GM12864 (cell line): ENCODE measurements at places on chromosomes 11 and 22.

DNA sequence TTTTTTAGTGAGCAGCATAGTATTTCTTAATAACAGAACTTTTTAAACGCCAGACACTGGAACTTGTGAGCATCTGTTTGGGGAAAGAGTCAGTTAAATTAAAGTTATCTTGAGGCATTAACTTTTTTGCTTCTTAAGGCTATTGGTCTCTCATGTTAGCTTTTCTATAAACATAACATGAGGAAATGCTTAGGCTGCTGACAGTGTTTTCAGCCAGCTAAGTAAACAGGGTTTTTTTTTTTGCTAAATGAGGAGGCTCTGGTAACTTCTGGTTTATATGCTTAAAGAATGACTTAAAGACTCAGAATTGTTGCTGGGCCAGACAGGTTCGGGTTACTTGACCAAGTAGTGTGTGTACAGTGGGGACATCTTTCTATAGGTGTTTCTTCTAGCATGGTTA is 95.8 kb upstream of the ALKBH3 start:
- no peak for DNase-seq

DNA sequence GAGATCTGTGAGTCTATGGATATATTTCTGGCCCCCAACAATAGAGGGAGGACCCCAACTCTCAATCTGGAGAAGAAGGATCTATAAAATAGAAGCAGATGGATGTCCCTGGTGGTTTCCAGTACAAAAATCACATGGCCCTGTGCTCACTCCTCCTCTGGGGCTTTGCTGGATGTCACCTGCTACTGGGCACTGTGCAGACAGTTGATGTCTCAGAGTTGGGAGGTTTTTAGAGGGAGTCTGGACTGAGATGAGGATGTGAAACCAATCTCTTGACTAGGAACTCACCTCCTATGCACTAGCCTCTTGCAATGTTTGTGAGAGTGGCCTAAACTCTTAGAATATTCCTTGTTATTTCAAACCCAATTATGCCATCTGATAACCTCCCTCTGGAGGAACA is 107.2 kb downstream of the SCN3B start:
- peak; percentile 25 for DNase-seq

- DNase-seq, result no peak
These were observed 383.2 kb downstream of the LARGE1 start for GRCh38 chr22:33537059-33537458.

DNA sequence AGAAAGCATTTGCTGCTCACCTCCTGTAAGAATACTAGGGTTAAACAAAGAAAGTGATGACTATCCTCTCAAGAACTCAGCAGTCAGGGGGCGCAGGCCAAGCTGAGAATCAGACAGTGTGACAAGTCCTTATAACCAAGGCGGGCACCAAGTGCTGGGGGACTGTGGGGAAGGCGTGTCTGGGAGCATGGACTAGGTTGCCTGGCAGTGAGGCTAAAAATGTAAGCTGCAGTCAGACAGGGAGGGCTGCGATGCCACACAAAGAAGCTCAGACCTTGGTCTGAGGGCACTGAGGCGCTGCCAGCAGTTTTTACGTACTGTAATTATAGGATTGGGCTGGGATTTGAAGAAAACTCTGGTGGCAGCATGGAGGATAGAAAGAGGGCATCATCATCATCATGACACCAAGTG is 73.7 kb downstream of the FLI1 start:
- DNase-seq, result no peak

GRCh38 chr11:2389377-2390026 is 11.0 kb upstream of the TSSC4 start:
- no peak for DNase-seq

- DNase-seq, result no peak
These were observed 58.3 kb downstream of the CYTH4 start for GRCh38 chr22:37340331-37341262.

- DNase-seq, result no peak
These were observed 137.1 kb downstream of the NECTIN1 start for GRCh38 chr11:119591836-119592310.

GRCh38 chr11:445765-446588 is 4.1 kb upstream of the PTDSS2 start:
- DNase-seq, result no peak

GRCh38 chr11:106821826-106822225 is 196.4 kb downstream of the GUCY1A2 start:
- no peak for DNase-seq

- DNase-seq, result no peak
These were observed 288.3 kb downstream of the CADM1 start for GRCh38 chr11:115215694-115216617.

- peak; percentile 57 for DNase-seq
These were observed at the start of gene SNX32 for GRCh38 chr11:65833297-65834030. Gene SNX32, plus strand, starts transcription at chr11:65833963. Its CDS starts 103 bp downstream, at chr11:65834066.

DNA sequence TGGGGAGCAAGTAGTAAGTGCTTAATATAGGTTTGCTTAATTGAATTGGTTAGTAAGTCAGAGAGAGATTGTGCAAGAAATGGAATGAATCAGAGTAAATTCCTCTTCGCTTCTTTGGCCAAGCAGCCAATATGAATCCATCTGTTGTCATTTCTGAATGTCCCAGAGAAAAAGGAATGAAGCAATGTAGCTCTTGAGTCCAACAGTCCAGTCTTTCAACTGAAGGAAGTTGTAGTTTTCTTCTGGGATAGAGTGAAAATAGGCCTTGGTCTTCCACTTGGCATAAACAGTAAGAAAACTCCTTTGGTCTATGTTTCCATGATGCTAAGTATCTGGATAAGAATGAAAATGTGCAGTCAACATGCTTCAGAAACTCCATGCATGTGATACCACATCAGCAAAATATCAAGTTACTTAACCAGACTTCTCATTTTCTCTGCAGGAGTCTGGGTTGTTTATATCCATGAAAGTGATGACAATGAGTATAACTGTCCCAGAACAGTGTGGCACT is 1.8 kb upstream of the FIBIN start:
- DNase-seq, result no peak

- no peak for DNase-seq
These were observed 123.4 kb downstream of the SWAP70 start for GRCh38 chr11:9787260-9787659.

GRCh38 chr11:36394056-36394455 is 98.0 kb downstream of the PRR5L start:
- DNase-seq, result no peak

GRCh38 chr11:111540114-111540936 is at the start of gene LAYN:
Gene LAYN, plus strand, starts transcription at chr11:111540720. Its CDS starts 124 bp downstream, at chr11:111540844.
- no peak for DNase-seq

DNA sequence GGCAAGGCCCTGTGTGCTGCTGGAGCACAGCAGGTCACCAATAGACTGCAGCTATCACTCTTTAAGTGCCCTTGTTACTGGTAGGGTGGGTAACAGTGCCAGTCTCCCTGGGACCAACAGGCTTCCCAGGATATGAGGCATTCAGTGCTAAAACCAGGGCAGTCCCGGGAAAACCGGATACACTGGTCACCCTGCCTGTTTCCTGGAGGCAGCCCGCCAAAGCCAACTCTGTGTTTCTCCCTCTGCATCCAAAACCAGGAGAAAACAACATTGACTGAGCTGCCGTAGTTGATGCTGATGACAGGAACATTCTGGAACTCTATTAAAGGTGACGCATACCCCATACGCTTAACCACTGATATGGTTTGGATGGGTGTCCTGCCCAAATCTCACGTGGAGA is 149.1 kb downstream of the SHANK2 start:
- no peak for DNase-seq

DNA sequence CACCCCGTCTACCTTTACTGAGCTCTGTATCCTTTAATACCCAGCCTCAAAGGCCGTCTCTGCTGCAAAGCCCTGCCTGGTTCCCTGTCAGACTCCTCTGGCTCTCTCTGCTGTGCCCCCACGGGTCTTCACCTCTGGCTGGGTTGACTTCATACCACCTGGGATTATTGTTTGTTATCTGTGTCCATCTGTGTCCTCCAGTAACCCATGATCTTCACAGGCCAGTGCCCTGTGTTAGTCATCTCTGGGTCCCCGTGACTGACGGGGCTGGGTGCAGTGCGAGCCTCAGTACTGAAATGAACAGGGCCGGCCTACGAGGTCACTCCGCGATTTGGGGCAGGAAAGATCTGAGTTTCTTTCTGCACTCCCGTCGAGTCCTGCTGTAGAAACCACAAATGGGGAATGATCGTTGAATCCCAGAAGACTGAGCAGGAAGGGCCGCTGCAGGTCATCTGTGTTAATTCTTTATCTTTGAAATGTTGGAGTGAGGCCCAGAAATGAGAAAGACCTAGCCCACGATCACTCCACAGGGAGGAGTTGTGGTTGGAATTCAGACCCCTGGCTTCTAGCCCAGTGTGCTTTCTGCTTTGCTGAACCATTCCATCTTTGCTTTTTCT is 12.3 kb upstream of the TUB start:
- DNase-seq, result no peak

DNA sequence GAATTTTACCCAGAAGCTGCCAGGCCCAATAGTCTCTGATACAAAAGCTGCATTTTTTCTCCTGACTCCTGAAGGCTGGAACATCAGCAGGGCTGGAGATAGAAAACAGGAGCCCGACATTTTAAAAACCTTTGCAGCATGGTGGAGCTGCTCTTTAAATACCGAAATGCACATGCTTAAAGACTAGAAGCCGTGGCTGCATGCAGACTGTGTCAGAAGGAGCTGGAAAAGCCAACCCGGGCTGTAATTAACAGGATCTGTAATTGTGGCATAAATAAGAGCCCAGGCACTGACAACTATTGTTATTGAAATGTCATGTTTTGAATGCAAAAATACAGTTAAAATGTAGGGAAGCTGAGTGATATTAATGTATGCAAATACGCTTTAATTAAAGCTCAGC is 304.9 kb upstream of the PLET1 start:
- no peak for DNase-seq

- no peak for DNase-seq
These were observed 20.3 kb upstream of the MICAL3 start for GRCh38 chr22:18044548-18045271.

DNA sequence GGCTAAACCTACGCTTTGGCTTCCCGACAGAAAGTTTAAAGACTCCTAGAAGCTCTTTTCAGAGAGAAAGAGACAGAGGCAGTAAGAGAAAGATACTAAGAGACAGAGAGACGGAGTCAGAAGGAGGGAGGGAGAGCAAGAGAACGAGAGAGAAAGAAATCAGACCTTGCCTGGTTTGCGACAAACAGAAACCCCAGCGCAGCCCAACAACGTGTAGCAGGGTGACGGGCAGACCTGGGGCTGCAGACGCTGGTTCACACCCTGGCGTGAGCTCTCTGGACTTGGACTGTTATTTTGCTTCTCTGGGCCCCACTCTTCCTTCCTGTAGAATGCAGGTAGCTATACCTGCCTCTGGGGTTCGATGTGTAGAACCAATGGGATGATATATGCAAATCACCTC is 244.4 kb upstream of the SYN3 start:
- DNase-seq, result no peak

- no peak for DNase-seq
These were observed 50.2 kb upstream of the SLC35C1 start for GRCh38 chr11:45754741-45755140.

- peak; percentile 82 for DNase-seq
These were observed 13.1 kb downstream of the B3GNT6 start for GRCh38 chr11:77047007-77047927.

DNA sequence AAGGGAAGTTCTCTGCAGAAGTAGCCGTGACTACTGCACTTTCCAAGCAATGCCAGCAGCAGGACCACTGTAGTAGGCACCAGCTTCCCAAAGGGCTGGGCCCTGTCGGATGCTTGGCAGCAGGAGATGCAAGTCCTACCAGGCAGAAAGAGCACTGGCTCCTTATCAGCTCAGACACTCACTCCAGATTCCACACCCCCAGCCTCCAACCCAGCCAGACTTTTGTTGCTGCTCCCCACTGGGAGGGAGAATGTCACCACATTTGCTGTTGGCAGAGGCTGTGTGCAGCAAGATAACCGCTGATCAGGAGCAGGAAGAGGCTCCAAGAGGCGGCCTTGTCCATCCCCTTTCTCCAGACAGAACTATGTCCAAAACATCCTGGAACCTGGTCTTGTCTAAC is 118.7 kb downstream of the C11orf58 start:
- DNase-seq, result no peak

DNA sequence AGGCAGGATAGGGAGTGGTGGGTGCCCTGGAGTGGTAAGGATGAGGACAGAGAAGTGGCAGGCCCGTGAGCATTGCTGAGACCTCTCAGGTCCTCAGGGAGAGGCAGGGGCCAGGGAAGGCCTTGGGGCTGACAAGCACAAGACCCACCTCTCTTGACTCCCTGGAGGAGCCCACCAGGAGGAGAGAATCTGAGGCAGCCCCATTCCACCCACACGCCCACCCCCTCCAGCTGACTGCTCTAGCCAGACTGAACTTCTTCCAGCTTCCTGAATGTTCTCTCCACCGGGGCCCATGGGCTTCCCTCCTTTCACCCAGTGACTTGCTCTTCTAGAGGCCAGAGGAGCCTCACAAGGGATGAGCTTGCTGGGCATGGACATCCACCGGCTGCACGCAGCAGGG is 1403.0 kb downstream of the BRD1 start:
- DNase-seq, result no peak

DNA sequence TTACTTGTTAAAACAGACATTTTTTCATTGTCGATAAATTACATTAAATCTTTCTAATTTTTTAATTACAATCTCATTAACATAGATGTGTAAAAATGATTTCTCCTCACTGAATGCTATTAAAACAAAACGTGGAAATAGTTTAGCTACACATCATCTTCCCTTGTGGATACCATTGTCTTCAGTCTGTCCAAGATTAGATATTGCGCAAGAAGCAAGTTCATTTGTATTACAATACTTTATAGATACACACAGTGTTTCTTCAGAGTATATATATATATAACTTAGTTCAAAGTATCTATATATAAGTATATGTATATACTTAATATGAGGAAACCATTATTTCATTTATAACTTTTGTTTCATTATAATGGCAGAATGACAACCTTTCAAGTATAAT is 883.3 kb upstream of the CNTN5 start:
- DNase-seq, result no peak

DNA sequence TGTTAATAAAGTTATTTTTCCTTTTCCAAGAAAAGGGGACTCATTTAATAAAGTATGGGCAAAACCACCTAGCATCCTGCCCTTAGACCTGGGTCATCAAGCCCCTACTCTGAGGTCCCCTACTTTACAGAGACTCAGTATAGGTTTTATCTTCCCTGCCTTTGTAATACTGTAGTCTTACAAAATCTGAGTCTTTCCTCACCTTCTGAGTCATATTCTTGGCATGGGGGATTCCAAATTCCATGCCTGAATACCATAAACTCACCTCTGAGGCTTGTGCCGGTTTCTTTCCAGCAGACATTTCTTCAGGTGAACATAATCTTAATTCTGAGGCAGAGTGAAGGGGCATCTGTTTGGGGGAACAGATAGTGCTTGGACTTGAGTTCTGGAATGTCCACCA is 282.5 kb downstream of the KCNA4 start:
- no peak for DNase-seq

- peak; percentile 36 for DNase-seq
These were observed 33.7 kb downstream of the RNF121 start for GRCh38 chr11:71962428-71963038.
